ENCODE measurements at places on chromosomes 6 and 20.

GRCh38 chr20:17905544-17905943, 63.0 kb downstream of the SNX5 start:
- DNase-seq, result no peak

- DNase-seq, result no peak
Measured at GRCh38 chr20:23278172-23278571, 72.4 kb upstream of the NXT1 start.

- no peak for DNase-seq
Measured at GRCh38 chr6:168655462-168656152, 214.6 kb downstream of the SMOC2 start.

DNA sequence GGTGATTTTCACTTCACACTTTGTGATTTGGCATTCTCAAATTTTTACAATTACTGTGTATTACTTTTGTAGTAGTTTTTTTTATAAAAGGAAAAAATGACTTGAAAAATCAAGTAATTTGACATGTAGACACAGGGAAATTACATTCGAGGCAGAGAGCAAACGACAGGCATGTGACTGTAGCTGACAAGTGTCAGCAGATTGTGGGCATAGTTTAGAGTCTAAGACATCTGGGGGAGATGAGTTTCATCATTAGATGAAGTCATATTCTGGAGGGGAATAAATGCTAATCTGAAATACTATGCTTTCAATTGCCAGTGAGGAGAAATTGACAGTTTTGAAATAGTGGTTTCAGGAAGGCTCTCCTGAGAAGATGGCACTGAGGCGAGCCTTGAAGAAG, 126.0 kb downstream of the MTHFD1L start:
- DNase-seq, result no peak

- DNase-seq, result no peak
Measured at GRCh38 chr6:170035901-170036304, 255.0 kb downstream of the DLL1 start.

GRCh38 chr6:73696966-73697655, 1.1 kb downstream of the CD109 start:
- no peak for DNase-seq

- no peak for DNase-seq
Measured at GRCh38 chr6:37020381-37020780, 14.9 kb downstream of the FGD2 start.

DNA sequence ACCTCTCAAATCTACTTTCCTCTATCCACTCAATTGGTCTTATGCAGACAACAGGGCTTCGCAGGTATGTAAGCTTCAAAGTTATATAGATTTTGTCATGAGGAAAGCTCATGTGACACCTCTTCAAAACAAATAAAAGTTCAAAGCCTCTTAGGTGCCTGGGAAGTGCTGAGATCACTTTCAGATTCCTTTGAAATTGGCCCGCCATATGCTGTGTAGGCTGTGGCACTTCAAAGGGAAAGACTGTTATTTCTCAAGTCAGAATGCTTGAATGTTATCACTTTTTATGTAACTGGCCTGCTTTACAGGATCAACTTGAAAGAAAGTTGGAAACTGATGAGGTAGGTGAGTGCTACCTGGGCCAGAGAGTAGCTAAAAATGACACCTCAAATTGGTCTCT, 67.1 kb upstream of the GFRAL start:
- no peak for DNase-seq

GRCh38 chr6:112258642-112259336, 4.4 kb upstream of the LAMA4 start:
- DNase-seq, result no peak

GRCh38 chr6:84525907-84526306, 238.5 kb downstream of the TBX18 start:
- DNase-seq, result no peak

DNA sequence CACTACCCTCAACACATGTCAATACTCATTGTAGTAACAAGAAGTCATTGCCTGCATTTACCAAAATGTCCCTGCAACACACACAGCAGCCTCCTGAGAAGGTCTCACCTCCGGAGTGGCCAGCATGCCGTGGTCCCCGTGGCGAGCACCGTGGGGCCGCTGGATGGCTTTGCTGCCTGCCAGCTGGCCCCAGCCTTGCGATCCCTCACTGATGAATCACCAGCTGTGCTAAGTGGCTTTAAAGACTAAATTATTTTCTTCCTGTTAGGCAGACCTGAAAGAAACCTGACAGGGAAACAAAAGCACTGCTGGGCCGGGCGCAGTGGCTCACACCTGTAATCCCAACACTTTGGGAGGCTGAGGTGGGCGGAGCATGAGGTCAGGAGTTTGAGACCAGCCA, 306.7 kb downstream of the CDH4 start:
- no peak for DNase-seq

DNA sequence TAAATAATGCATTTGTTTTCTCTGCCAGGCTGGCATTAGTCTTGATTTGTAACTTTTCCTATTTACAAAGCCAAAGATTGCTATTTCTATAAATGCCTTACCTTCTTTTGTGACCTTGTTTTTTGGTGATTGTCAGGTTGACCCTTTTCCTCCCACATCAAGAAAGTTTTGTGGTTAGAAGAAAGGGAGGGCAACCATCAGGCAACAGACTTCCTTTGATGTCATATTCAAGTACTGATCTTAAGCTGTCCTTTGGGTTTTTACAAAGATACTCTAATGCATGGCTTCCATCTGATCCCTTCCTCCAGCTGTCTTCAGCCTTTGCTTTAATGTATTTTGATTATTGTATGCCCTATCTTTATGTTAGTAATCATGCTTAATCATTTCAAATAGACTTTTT, 23.9 kb downstream of the RNF217 start:
- DNase-seq, result no peak

- no peak for DNase-seq
Measured at GRCh38 chr6:15322781-15323536, 77.1 kb downstream of the JARID2 start.
